Stimulated activated CD8-positive, alpha-beta memory T cell treated with anti-CD3 and anti-CD28 coated beads, Interleukin-7, amount 100 ng/mL, for 1 hour (primary cell): ENCODE measurements at places on chromosomes 7 and 10.

GRCh38 chr7:68309806-68310205 is 1288.5 kb upstream of the AUTS2 start:
- DNase-seq, result no peak

DNA sequence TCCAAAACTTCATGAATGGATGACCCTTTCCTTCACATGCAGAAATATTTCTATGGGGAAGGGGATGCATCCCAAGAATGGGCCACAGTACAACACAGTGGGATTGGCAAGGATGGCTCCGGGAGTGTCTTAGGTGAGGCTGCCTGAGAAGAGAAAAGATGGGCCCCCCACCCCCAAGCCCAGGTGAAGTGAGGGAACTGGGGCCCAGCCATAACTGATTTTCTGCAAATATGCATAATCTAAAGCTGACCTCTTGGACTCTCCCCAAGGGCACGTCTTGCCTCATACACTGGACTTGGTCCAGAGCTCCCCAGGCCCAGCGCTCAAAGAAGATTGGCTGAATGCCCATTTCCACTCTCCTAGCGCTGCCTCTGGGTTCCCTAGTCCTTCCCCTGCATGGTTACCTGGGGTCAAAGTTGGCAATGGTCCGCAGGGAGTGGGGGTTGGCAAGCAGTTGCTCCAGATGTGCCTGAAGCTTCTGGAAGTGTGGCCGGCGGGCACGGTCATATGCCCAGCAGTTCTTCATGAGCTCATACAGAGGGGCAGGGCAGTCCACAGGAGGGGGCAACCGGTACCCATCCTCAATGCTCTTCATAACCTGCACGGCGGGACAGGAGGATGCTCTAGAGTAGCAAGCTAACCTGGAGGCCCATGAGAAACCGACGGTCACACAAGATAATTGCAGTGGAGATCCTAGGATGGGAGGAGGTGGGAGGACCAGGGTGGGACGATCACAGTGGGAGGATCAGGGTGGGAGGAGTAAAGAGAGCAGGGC is 12.3 kb downstream of the ZYX start:
- DNase-seq, result no peak

DNA sequence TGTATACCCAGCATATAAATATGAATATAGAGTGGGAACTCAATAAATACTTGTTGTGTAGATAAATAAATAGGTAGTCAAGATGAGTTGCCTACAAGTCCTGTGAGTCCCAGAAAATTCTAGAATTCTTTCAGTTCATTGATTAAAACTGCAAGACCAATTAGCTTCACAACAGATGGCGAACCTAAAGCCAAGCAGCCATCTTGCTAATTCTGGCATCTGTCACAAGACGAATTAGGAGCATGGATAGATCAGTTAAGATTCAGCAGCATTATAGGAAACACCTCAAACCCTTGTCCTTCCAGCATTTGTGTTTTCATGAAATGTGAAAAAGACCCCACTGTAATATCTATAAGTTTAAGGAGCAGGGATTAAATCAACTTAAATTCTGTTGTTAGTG is 552.7 kb downstream of the MAGI2 start:
- no peak for DNase-seq

DNA sequence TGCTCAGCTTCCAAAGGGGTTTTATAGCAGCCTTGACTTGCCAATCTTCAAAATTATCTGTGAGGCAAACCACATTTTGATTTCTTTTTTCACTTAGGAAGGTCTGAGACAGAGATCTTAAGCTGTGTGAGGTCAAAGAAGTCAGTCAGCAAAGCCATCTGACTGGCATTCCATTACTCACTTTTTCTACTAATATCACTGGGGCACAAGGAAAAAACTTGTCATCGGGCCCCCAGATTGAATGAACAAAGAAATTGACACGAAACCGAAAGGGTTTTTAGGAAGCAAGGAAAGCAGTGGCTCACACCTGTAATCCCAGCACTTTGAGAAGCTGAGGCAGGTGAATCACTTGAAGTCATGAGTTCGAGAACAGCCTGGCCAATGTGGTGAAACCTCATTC is 78.5 kb upstream of the FRMD4A start:
- DNase-seq, result no peak

- no peak for DNase-seq
Measured at GRCh38 chr10:93865794-93866425, 27.9 kb upstream of the SLC35G1 start.
